Endothelial cell of umbilical vein (primary cell): ENCODE measurements at places on chromosomes 11 and 22. TPM values are rescaled to one million over a fixed set of nuclear protein-coding genes. Genes with fewer than 3 reads are reported as not detected.

SAA2 gene
- total RNA-seq: not detected in 2 replicates

SMTNL1 gene
- total RNA-seq: not detected in 2 replicates

WEE1 gene
- 42.8 and 47.0 TPM in 2 replicates for total RNA-seq

GRCh38 chr11:126560221-126560620, 204.7 kb downstream of the ST3GAL4 start:
- no peaks in the 10 kb centered on the region for H3K27me3 ChIP-seq
- H3K27ac ChIP-seq: no peak overlapping the region
- no peak overlapping the region for H3K4me3 ChIP-seq
- H3K4me1 ChIP-seq: no peaks in the 10 kb centered on the region
- no peaks in the 10 kb centered on the region for H3K36me3 ChIP-seq

DNA sequence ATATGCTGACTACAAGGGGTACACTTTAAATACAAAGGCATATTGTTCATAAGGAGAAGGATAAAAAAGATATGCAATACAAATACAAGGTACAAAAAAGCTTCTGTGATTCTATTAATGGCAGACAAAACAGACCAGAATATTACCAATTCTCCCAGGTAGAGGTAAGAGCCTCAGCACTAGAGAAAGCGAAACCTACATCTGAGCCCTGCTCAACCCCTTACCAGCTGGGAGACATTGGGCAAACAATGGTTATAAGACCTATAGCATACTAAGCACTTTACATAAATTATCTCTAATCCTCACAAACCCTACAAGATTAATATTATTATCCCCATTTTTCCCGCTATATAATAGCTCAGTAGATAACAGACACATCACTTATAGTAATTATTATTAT, 41.2 kb upstream of the LRRC55 start:
- H3K27ac ChIP-seq: no peak overlapping the region
- H3K4me1 ChIP-seq: no peaks in the 10 kb centered on the region
- no peak for DNase-seq
- H3K4me3 ChIP-seq: no peak overlapping the region

SLC22A25 gene
- total RNA-seq: not detected in 2 replicates

GRCh38 chr11:41872426-41872825, 413.0 kb upstream of the LRRC4C start:
- no peaks in the 10 kb centered on the region for H3K36me3 ChIP-seq
- H3K4me3 ChIP-seq: no peak overlapping the region
- H3K27ac ChIP-seq: no peak overlapping the region
- H3K27me3 ChIP-seq: no peaks in the 10 kb centered on the region
- no peaks in the 10 kb centered on the region for H3K4me1 ChIP-seq
- DNase-seq: no peak

DNA sequence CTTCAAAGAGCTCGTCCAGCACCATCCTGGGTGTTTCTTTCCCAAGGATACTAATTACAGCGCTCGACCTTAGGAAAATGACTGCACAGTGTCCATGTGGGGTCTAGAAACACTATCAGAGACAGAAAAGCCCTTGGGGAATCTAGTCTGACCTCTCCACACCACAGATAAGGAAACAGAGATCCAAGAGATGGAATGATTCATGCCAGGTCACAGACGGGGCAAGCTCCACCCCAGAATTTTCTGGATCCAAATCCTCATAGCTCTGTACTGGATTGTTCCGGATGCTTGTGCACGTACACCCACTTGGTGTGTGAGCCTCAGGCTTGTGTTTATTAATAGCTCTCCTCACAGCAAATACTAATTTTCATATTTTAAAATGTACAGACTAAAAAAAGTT, 11.3 kb downstream of the ABTB2 start:
- no peaks in the 10 kb centered on the region for H3K27me3 ChIP-seq
- no peak overlapping the region for H3K4me3 ChIP-seq
- H3K27ac ChIP-seq: no peak overlapping the region
- no peak for DNase-seq

DNA sequence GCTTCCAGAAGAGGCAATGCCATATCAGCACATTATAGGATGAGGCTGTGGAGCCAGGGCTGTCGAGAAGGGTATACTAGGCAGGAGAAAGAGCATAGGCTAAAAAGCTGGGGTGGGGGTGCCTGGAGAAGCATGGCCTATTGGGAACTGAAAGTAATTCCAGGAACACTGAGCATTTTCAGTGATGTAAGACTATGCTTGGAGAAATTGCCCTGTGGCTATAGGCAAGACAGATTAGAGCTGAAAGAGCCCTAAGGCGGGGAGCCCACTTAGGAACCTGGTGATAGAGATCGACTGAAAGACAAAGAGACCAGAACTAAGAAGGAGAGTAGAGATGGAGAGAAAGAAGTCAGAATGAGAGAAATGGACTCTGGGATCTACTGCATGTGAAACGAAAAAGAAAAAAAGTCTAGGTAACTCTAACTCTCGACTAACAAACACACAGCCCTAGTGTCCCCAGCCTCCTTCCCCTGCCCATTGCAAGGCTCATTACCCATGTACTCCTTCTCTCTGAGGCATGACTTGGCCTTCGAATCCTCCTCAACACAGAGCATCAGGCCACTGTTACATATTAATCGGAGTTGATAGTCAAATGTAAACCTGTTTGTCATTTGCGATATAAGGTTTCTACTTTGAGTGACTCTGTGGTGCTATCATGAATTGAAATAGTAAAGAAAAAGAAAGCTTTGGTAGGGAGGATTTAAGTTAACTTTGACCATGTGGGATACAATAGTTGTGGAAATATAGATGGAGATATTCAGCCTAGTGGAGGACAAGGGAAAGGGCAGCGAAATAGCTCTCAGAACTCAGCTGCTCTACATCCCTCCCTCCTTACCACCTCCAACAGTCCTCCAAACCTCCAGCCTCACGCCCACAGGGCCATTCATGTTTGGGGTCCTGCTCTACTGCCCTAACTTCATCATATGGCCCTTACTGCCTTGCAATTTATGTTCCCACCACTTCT, 52.3 kb upstream of the BMAL1 start:
- no peak overlapping the region for H3K27ac ChIP-seq
- H3K4me3 ChIP-seq: no peak overlapping the region
- H3K4me1 ChIP-seq: no peaks in the 10 kb centered on the region

- H3K4me1 ChIP-seq: no peaks in the 10 kb centered on the region
- no peak overlapping the region for H3K27ac ChIP-seq
- no peak overlapping the region for H3K4me3 ChIP-seq
Observed at GRCh38 chr11:11155962-11156815, 196.9 kb downstream of the CSNK2A3 start.

SLC25A18 gene
- total RNA-seq: not detected in 2 replicates

PAMR1 gene
- total RNA-seq: not detected in 2 replicates

KRTAP5-1 gene
- not detected in 2 replicates for total RNA-seq

GRCh38 chr11:39247570-39248137, 2211.8 kb downstream of the LRRC4C start:
- H3K27ac ChIP-seq: no peak overlapping the region
- no peaks in the 10 kb centered on the region for H3K27me3 ChIP-seq
- H3K4me3 ChIP-seq: no peak overlapping the region
- H3K4me1 ChIP-seq: no peaks in the 10 kb centered on the region
- DNase-seq: no peak

MMP11 gene
- 10.1 and 10.3 TPM in 2 replicates for total RNA-seq

GRCh38 chr11:89347071-89347470, 144.1 kb downstream of the NOX4 start:
- H3K27ac ChIP-seq: no peak overlapping the region
- H3K4me3 ChIP-seq: no peak overlapping the region
- DNase-seq: no peak
- no peaks in the 10 kb centered on the region for H3K27me3 ChIP-seq

MMP1 gene
- total RNA-seq: 1,684 and 1,694 TPM in 2 replicates
